ENCODE measurements at places on chromosomes 2 and 18. TPM values are rescaled to one million over a fixed set of nuclear protein-coding genes. Genes with fewer than 3 reads are reported as not detected.

The SERPINB11 gene
- total RNA-seq: 16.6 TPM

The ALK gene
- 1.2 TPM for total RNA-seq

The LBX2 gene
- not detected for total RNA-seq

The TSHZ1 gene
- total RNA-seq: 5.5 TPM

The NPHP1 gene
- 14.7 TPM for total RNA-seq

The DAW1 gene
- not detected for total RNA-seq

The UGT1A4 gene
- not detected for total RNA-seq

The MATN3 gene
- total RNA-seq: 4.1 TPM

The LTBP1 gene
- total RNA-seq: 246 TPM

The GAREM2 gene
- 1.7 TPM for total RNA-seq

The GKN1 gene
- not detected for total RNA-seq

The CD8B2 gene
- 2.6 TPM for total RNA-seq

The RND3 gene
- 222 TPM for total RNA-seq

The RIT2 gene
- not detected for total RNA-seq

The GMCL1 gene
- 17.1 TPM for total RNA-seq

The UGT1A6 gene
- total RNA-seq: 3.1 TPM

The IL18R1 gene
- 6.7 TPM for total RNA-seq

The CAPN10 gene
- total RNA-seq: 12.3 TPM
